ENCODE measurements at places on chromosomes 3 and 15.

DNA sequence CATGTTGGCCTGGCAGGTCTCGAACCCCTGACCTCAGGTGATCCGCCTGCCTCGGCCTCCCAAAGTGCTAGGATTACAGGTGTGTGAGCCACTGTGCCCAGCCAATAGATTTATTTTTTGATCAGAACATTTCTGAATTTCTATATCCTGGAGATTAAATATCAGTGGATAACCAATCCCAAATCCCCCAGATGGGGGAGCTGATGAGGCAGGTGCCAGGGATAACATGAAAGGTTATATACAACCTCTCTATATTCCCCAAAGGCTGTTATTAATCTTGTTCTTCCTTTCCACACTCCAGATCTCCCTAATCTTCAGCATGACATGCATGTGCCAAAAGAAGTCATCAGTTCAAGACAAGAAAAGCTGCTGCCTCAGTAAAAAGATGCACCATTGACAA is 112.3 kb downstream of the WDR76 start:
- no peak for DNase-seq

GRCh38 chr3:126435456-126436315 is 40.0 kb downstream of the ZXDC start:
- DNase-seq = no peak

- DNase-seq = no peak
Observed at GRCh38 chr3:137217733-137218132, 259.9 kb downstream of the IL20RB start.

DNA sequence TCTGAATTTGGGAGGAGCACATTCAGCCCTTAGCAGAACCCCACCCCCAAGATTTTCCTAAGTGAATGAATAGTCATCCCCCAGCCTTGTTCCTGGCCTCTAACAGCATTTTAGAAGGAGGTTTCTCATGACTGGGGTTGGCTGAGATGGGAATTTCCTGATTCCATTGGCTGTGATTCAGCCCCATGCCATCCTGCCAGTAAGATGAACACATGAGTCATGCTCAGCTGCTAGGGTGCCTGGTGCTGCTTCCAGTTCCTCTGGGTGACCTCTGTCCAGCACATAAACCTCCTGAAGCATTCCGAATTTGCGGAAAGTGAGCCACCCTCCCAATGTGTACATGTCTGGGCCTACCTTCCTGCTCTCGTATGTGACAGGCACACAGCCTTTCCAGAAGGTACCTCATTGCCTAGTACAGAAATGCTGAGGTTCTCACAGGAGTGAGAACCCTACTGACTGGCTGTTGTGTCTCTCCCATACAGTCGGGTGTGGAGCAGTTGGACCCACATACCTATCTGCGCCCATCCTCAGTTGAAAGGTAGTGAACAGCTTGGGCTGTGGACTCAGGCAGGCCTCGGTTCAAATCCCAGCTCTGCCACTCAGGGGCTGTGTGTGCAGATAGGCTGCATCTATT is 91.7 kb downstream of the APBA2 start:
- peak; percentile 95 for DNase-seq

DNA sequence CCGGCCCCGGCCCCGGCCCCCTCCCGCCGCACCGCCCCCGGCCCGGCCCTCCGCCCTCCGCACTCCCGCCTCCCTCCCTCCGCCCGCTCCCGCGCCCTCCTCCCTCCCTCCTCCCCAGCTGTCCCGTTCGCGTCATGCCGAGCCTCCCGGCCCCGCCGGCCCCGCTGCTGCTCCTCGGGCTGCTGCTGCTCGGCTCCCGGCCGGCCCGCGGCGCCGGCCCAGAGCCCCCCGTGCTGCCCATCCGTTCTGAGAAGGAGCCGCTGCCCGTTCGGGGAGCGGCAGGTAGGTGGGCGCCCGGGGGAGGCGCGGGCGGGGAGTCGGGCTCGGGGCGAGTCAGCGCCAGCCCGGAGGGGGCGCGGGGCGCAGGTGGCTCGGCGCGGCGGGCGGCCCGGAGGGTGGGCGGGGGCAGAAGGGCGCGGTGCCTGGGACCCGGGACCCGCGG is 352 bp downstream of the CHRD start:
- DNase-seq = no peak

DNA sequence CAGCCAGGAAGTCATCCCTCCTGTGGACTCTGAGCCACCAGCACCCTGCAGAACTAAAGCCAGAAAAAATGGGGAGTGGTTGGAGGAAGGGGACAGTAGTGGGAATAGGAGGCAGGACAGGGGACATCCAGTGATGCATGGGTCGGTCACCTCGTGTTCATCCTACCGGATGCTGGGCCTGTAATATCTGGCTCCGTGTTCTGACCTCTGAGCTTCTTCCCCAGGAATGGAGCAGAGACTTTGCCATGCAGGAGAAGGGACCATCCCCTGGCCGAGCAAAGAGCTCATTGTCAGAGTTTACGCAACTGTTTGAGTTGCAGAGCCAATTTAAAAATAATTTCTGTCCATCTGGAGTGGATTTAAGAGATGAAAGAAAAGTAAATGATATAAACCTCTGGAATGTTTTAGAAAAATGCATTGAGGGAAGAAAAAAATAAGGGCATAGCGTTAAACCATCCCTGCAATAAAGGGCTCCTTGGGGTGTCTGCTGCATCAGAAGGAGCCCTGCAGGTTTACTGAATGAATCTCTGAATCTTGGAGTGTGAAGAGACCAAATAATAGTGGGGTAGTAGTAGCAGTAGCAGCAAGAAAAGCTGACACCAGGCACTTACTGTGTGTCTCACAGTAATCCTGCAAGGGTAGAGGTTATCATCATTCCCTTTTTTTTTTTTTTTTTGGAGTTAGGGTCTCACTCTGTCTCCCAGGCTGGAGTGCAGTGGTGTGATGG is 70.9 kb downstream of the AAGAB start:
- no peak for DNase-seq

DNA sequence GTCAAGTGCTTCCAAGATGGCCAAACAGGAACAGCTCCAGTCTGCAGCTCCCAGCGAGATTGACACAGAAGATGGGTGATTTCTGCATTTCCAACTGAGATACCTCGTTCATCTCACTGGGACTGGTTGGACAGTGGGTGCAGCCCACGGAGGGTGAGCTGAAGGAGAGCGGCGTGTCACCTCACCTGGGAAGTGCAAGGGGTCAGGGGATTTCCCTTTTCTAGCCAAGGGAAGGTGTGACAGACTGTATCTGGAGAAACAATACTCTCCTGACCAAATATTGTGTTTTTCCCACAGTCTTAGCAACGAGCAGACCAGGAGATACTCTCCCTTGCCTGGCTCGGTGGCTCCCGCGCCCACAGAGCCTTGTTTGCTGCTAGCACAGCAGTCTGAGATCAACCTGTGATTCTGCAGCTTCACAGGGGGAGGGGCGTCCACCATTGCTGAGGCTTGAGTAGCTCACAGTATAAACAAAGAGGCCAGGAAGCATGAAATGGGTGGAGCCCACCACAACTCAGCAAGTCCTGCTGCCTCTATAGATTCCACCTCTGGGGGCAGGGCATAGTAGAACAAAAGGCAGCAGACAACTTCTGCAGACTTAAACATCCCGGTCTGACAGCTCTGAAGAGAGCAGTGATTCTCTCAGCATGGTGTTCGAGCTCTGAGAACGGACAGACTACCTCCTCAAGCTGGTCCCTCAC is 293.5 kb upstream of the SUCLG2 start:
- no peak for DNase-seq

- peak; percentile 63 for DNase-seq
Observed at GRCh38 chr3:171984883-171985282, 54.5 kb upstream of the FNDC3B start.

DNA sequence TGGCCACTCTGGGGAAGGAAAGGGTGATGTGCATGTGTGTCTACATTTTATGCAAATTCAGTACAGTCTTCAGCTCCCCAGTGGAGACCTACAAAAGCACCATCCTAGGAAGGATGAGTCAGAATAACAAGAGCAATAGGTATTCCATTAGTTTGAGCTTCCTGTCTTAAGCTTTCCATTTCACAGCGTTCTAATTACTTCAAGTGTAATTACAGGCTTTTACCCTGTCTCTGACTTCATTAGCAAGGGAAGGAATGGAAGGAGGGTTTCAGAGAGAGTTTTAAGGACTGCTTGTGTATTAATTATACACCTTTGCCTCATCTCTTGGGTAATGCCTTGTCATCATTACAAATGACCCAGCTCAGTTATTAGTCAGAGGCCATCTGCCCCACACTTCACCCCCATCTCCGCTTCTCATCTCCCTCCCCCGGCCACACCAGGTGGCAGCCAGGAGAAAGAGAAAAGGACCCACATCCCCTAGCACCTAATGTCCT is 202.8 kb upstream of the MRPL3 start:
- DNase-seq = no peak

GRCh38 chr3:172704001-172704400 is 6.9 kb downstream of the NCEH1 start:
- DNase-seq = no peak

DNA sequence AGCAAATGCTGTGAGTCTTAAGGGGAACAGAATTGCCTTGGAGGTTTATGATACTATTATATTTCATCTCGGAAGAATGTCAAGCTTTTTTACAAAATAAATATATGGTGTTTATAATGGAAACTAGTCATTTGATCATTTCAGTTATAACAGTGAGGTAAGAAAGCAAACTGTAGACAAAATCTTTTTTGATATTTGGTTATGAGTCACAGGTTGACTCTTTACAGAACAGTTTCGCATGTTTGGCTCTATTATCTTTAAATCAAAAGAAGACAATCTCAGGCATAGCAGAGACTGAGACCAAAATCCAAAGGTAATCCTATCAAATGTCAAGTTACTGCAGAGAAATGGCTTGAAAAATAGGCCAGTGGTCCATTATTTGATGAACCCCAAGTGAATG is 490.9 kb upstream of the MDFIC2 start:
- no peak for DNase-seq

- DNase-seq = no peak
Observed at GRCh38 chr3:151425627-151426340, 35.1 kb downstream of the IGSF10 start.

Measured in pons (tissue), 1 donor.